ENCODE measurements at places on chromosomes 2 and 18.
A peak's percentile ranks its signal among the peaks of the same experiment; 100 is the strongest.

DNA sequence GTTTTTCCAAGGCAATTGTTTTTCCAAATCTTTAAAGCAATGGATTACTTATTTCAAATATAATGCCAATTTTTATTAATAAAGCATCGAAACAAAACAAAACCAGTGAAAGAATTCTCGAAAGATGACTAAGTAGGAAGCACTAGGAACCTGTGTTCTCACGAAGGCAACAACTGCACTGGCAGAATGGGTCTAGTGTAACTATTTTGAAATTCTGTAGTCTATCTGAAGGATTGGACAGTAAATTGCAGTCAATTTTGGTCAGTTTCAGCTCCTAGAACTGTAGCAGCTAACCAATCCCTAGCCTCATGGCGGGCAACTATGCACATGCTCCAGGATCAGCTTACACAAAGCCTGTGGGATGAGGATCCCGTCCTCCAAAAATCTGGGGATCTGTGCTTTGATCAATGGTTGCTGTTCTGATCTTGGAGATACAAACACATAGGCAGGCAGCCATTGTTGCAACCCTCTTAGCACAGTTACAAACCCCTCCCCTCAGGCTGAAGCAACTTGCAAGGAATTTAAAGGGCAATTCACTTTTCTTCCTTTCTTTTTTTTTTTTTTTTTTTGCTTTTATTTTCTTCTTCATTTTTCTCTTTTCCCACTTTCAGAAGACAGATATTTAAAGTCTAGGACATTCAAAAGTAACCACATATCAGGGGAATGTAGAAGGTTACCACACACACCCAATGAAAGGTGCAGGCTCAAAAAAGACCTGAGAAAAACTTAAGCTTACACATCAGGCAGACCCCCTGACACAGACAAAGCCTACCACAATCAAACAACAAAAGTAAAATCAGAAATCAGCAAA, 147.6 kb downstream of the THADA start:
- no peak for DNase-seq

DNA sequence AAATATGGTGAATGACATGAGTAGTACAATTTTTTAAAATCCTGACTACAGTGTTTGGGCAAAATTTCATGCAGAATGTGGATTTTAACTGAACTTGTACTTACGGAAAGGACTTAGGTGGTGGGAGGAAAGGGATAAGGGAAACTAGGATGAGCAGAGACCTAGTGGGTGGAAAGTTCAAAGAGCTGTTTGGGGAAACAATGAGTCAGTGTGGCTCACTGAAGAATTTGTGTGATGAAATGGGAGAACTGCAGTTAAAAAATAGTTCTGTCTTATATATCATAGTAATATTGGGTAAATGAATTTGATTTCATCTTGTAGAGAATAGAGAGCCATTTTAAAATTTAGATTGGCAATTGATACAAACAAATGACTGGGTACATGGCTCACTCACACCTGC, 220.1 kb upstream of the CTAGE1 start:
- DNase-seq, result peak; percentile 47

- DNase-seq, result no peak
Measured at GRCh38 chr18:23596183-23596582, 9.9 kb upstream of the NPC1 start.

DNA sequence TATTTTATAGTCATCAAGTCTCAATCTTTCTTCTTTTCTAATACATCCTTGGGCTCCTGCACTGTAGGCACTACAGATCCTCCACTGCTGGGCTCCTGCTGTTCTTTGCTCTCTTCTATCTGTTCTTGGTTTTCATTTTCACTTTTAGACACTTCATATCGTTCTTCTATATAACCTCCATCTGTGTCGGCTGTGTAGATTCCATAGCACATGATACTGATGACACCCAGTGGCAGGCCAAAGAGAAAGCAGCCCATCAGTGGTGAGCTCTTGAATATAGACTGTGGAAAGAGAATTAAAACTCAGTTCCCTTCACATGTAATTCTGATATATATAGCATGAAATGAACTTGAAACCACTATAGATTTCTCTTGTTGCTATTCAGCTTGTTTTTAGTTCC, 38.0 kb downstream of the TMX3 start:
- peak; percentile 29 for DNase-seq

GRCh38 chr2:85288244-85288725, 39.5 kb downstream of the TGOLN2 start:
- DNase-seq, result peak; percentile 77

DNA sequence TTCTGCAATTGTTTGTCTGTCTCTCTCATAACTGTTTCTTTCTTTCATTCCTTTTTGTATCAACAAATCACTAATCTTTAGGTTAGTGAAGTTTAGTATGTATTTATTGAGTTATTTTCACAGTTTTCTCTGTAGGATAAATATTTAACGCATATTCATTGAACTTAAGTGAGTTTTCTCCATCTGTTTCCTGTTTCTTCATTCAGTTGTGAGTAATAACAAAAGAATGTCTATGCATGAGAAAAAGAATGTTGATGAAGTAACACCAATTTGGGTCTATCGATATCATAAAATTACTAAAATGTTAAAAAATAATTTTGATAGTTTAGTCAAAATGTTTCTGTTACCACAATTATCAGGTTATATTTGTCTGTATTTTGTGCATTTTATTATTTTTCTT, 948.0 kb downstream of the DSC3 start:
- DNase-seq, result peak; percentile 20

GRCh38 chr2:119862127-119862889, 102.6 kb downstream of the PTPN4 start:
- no peak for DNase-seq

DNA sequence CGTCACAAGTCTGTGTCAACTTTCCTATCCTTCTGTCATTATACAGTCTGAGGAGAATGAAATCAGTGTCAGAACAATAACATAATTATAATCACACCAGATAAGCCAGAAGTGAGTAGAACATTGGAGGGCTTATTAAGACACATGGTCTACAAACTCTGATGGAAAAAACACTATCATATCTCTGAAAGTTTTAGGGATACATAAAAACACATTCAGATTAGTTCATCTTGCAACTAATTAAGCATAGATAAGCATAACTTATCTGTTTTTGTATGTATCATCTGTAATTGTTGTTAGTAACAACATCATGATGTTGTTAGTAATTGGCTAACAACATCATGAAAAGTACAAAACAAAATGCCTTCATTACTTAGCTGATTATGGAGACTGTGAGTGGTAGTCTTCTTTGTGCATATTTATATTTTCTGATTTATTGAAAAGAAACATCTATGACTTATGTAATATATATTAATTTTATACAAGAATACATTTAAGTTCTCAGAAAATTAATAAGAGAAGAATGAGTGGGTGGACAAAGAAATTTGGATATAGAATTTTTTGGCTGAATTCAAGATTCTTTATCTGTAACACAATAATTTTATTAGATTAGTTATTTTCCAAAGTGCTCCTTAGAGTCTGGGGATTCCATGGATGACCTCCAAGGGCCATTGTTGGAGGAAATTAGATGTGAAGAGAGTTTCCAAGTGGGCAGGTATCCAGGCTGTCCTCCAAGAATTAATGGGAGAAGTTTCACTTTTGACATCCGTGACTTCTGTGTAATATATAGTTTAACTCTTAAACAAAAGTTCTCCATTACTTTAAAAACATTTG, 16.9 kb upstream of the CCDC102B start:
- no peak for DNase-seq

DNA sequence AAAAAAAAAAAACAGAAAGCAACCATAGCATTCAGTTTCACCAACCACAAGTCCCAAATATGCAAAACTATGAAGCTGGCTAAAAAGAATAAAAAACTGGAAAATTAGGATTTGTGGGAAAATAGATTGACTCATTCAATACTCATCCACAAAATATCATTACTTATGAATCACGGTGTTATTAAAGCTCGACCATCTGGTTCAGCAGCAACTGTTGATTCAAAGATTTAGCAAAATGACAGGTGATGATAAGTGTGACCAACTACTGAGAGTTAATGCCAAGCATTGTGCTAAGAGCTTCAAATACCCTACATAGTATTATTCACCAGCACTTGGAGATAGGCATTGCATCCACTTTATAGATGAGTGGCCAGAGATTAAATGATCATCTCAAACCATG, 26.2 kb upstream of the XDH start:
- peak; percentile 96 for DNase-seq

GRCh38 chr18:10771053-10771709, 245.4 kb downstream of the NAPG start:
- peak; percentile 30 for DNase-seq

DNA sequence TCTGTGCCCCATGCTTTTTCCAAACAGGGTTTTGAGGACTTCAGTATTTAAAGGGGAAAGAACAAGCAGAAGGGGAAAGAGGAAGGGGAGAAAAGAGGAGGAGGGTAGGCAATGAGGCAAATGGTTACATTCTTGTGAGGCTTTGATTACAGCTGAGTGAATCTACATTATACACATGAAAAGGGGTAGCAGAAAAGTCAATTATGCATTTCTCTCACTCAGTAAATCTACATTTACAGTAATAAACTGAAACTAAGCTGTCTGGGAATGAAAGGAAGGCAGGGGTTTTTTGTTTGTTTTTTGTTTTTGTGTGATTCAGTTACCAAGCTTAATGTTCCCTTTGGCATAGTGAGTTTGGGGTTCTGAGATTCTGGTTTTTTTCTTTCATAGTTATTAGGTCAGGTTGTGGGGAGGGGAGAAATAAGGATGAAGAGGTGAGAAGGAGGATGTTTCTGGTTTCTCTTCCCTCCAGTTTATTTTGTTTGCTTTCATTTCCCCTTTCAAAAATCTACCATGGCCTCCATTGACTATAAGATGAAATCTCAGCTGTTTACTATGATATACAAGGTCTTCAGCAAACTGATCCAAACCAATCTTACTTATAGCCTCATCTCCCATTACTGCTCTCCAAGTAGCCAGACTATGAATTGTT, 18.7 kb downstream of the C18orf63 start:
- DNase-seq, result no peak

DNA sequence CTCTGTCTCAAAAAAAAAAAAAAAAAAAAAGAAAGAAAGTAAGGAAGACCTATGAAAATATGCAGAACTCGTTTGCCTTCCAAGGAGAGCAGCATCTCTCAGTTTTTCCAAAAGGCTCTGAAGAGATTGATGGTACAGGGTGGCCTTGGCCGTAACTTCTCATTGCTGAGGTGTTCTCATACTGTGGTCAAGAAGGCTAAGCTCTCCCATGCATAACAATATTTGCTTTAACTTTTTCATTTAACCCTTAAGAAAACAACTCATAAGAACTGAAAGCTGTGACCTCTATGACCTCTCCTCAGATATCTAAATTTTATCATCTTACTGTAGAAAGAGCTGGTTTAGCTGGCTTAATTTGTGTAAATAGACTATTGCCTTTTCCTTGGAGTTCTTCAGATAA, 37.1 kb upstream of the GATA6 start:
- DNase-seq, result no peak

DNA sequence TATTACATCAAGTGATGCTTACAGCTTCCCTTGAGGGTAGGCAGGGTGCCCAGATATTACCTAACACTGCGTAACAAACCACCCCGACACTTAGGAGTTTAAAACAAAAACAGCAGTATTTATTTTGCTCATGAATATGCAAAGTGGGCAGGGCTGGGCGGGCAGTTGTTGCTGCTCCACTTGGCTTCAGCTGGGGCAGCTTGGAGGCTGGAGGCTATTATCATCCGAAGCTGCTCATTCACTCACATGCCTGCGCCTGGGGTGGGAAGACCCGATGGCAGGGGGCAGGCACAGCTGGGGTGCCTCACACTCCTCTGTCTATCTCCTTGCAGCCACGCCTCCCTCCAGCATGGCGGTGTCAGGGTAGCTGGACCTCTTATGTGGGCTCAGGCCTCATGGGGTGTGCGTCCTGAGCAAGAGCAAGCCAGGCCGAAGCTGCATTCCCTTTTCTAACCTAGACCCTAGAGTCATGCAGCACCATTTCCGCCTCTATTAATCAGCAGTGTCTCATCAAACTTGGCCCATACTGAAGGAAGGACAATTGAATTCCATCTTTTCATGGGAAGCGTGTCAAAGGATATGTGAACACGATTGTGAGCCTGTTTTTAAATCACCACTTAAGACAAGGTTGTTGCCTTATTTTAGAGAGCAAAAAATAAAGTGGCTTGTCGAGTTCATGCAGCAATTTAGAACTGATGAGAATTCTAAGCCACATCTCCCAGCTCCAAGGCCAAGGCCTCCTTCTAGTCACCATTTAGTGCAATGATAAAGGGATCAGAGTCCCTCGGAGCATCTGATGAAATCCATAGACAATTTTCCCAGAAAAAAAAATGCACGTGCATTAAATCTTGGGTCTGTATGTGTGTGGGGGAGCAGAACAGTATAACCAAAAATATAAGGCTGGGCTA, 54.9 kb downstream of the SDC1 start:
- DNase-seq, result no peak

DNA sequence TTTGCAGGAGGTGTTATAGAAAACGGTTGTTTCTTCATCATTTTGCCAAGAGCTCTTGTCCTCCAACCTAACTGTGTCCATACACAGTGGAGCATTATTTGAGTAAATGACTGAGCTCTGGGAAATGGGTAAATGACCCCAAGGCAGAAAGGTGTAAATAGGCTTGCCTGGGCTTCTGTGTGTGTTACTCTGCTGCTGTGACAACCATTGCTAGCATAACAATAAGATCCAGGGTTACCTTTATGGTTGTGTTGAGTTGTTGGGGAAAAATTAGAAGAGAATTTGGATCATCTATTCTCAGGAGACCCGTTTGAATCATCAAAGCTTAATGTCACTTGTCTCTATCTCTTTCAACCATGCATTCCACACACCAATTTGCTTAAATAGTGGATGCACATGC, 672.7 kb downstream of the DPP10 start:
- no peak for DNase-seq

- peak; percentile 91 for DNase-seq
Measured at GRCh38 chr2:215793747-215794595, 219.4 kb downstream of the MREG start.

GRCh38 chr2:143696651-143697050, 567.4 kb downstream of the ARHGAP15 start:
- DNase-seq, result no peak

DNA sequence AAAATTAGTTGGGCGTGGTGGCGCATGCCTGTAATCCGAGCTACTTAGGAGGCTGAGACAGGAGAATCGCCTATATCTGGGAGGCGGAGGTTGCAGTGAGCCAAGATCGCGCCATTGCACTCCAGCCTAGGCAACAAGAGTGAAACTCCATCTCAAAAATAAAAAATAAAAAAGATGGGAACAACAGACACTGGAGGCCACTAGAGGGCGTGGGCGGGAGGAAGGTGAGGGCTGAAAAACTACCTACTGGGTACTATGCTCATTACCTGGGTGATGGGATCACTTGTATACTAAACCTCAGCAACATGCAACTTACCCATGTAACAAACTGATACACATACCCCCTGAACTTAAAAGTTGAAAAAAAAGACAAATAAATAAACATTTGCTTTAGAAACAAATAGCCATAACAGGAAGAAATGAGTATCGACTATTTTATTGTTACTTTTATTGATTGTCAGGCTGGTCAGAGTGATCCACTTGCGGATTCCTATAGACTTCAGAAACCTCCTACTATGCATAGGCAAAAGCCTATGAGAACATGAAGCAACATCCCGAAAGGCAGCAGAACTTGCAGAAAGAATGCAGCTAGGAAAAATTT, 61.0 kb downstream of the TMEM163 start:
- DNase-seq, result no peak

- no peak for DNase-seq
Measured at GRCh38 chr2:163207693-163208370, 369.3 kb upstream of the KCNH7 start.

- peak; percentile 83 for DNase-seq
Measured at GRCh38 chr18:67520351-67520921, 3.9 kb upstream of the DSEL start.
